Epithelial cell of proximal tubule (primary cell): ENCODE measurements at places on chromosomes 1 and 21. TPM values are rescaled to one million over a fixed set of nuclear protein-coding genes. Genes with fewer than 3 reads are reported as not detected.

GRCh38 chr1:204453141-204453772 is 41.3 kb downstream of the PIK3C2B start:
- DNase-seq: no peak

GRCh38 chr1:245694753-245695195 is 540.0 kb downstream of the KIF26B start:
- DNase-seq: no peak

GRCh38 chr1:234316937-234317336 is 56.3 kb upstream of the COA6 start:
- DNase-seq: no peak

The DMBX1 gene
- total RNA-seq: not detected in 2 replicates

The RPE65 gene
- not detected in 2 replicates for total RNA-seq

DNA sequence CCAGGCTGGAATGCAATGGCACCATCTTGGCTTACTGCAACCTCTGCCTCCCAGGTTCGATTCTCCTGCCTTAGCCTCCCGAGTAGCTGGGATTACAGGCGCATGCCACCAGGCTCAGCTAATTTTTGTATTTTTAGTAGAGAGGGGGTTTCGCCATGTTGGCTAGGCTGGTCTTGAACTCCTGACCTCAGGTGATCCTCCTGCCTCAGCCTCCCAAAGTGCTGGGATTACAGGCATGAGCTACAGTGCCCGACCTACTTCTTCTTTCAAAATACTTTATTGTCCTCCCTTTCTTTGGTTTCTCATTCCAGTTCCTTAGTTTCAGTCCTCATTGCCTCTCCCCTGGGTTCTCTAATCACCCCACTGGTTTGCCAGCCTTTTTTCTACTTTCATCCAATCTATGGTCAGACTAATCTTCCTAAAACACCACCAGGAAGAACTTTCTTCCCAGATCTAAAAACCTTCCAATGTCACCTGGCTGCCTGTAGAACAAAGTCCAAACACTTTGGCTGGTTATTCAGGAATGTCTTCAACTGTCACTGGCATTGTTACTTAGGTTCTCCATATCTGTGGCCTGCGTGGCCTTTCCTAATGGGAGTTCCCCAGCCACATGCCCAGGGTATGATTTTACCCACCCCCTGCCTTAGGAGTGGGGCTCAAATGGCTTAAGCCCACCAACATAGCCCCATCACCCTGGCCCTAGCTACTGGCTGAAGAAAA is 29.0 kb upstream of the SLC30A1 start:
- no peak for DNase-seq

DNA sequence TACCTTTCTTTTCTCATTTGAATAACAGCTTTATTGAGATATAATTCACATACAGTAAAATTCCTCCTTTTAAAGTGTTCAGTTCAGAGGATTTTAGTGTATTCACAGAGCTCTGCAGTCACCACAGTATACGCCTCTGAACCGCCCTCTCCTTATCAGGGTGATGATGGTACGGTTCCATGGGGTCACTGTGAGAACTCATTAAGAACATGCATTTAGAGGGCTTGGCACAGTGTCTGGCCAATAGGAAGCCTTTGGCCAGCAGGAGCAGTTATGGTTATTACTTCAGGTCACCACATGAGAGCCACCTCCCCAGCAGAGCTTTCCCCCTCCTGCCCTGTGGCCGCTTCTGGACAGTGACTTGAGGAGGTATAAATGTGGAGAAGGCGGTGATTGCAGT is 27.3 kb downstream of the KCNQ4 start:
- no peak for DNase-seq

DNA sequence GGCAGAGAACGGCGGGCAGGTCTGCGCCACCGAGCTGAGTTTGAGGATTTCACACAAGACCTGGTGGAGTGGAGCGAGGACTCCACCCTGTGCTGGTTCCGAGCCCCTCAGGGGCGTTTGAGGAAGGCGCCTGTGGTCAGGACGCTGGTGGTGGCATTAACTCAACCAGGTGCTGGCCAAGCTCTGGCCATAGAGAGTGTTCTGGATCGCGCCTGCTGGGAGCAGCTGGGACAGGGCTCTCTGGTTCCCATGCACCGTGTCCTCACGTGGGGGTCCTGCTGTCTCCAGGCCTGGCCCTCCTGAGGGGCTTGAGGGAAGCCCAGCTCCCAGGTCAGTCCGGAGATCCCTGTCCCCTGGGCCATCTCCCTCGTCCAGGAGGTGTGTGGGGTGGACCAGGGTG is 24.8 kb upstream of the TTC34 start:
- no peak for DNase-seq

The TTC39A gene
- 15.1 and 21.3 TPM in 2 replicates for total RNA-seq
